ENCODE measurements at places on chromosomes 11 and 22. TPM values are rescaled to one million over a fixed set of nuclear protein-coding genes. Genes with fewer than 3 reads are reported as not detected.

Gene GRM5
- 0.05 TPM for total RNA-seq

Gene DYNC2H1
- 7.5 TPM for total RNA-seq

Gene MS4A3
- not detected for total RNA-seq

Gene NELL1
- total RNA-seq: not detected
